KG1 (cell line): ENCODE measurements at places on chromosomes 11 and 22.
A peak's percentile ranks its signal among the peaks of the same experiment; 100 is the strongest.

- DNase-seq, result no peak
Observed at GRCh38 chr11:96284401-96284800, 58.6 kb downstream of the MAML2 start.

- no peak for DNase-seq
Observed at GRCh38 chr22:21650823-21651520, 8.9 kb downstream of the SDF2L1 start.

DNA sequence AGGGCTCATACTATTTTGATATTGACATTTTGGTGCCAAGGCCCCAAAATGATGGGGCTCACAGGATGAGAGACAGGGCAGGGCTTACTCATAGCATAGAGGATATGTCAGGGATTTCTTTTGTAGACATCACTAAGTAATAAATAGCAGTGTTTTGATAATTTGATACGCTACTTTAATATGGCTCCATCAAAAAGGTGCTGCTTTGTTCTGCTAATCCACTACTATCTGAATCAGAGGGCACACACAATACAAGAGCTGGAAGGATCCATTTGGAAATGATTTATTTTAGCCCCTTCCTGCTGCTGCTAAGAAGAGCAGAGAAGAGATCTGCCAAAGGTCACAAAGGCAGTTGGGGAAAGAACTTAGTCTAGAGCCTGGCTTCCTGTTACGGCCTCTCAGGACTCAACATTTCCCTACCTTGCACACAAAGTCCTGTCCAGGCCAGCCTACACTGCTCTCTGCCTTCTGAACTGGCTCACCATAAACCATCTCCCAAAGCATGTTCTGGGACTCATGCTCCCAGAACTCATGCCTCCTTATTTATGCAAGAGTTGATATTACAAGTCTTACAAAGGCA is 261.3 kb upstream of the ARHGAP20 start:
- DNase-seq, result no peak

DNA sequence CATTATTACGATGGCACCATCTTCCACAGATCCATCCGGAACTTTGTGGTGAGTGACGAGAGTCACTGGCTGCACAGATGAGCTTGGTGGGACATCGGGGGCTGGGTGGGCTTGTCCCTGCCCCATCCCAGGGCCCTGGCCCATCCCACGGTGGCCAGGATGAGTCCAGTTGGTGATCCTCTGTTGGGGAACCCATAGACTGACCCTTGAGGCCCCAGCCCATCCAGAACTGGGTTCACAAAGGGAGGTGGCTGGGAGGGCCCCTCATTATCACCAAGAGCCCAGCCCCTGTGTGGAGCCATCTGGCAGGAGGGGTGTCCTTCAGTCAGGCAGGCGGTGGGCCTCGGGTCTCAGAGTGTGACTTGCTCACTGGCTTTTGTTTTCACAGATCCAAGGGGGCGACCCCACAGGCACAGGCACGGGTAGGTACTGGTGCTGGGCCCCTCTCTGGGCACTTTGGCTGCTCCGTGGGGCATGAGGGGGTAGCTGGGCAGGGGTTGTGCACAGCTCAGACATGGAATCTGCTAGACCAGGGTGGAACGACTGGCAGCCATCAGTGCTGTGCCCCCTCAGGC is 22.0 kb downstream of the PPIL2 start:
- no peak for DNase-seq

- no peak for DNase-seq
Observed at GRCh38 chr11:94655956-94656355, 88.8 kb downstream of the PIWIL4 start.

DNA sequence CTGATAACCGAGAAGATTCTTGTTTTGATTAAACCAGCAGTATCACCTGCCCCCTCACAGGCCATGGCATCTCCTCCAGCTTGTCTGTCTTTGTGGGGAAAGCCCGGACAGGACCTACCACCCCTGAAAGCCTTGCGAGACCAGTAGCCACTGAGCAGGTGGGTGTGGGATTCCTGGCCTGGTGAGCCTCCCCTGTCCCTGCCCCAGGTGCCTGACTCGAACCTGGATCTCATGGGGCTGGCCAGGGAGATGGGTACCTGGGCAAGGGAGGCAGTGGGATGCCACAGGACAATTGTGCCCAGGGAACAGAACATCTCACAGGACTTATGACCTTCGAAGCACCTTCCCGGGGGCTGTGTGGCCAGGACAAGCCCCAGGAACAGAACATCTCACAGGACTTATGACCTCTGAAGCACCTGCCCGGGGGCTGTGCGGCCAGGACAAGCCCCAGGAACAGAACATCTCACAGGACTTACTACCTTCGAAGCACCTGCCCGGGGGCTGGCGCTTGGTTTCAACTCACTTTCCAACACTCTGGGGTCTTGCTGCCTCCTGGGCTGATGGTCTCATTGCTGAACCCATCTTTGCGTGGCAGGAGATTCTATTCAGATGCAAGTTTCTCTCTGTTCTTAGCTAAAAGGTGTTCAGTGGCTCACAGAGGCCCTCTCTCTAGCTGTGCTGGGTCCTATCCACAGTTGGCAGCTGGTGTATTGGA is 854.5 kb downstream of the BRD1 start:
- no peak for DNase-seq

GRCh38 chr11:6703247-6704063 is 20.3 kb upstream of the MRPL17 start:
- peak; percentile 41 for DNase-seq

- DNase-seq, result peak; percentile 71
Observed at GRCh38 chr11:65425971-65426838, 3.6 kb downstream of the NEAT1 start.

GRCh38 chr11:78666675-78667160 is 92.1 kb upstream of the NARS2 start:
- no peak for DNase-seq

DNA sequence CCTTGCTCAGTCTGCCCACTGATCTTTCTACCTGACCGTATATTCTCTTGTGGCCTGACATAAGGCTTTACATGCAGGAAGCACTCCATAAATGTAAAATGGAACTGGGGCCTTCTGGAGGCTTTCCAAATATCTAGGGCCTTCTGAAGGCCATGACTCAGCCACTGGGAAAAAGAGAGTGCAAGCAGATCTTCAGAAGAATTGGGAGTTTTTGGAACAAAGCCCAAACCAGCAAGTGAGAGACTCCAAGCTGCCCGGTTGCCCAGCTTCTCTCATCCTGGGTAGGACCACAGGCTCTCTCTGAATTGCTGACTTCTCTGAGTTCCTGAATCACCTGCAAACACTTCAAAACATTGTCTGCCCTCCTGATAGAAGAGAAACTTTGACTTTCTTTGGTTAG is 107.9 kb upstream of the BMAL1 start:
- no peak for DNase-seq

DNA sequence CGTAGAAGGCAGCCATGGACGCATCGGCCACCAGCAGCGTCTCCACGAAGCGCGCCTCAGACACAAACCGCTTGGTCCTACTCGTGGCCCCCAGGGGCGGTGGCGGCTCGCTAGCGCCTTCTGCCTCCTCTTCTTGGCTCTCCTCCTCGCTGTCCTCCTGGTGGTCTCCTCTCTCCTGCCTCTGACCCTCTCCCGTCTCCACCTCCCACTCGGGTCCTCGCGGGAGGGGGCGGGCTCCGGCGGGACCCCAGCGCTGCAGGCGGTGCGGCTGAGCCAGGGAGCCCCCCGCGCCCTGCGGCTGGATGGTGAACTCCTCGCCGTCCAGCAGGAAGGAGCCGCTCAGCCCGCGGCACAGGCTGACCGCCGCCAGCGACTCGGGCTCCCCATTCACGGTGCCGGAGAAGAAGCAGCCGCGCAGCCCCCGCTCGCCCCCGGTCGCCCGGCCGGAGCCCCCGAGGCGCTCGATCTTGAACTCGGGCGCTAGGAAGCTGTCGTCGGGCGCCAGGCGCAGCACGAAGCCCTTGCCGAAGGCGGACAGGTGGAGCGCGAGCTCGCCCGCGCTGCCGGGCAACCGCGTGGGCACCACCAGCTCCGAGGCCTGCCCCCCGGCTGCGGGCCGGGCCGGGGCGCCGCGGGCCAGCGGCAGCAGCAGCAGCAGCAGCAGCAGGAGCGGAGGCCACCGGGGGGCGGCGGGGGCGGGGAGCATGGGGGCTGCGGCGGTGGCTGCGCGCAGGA is 661 bp downstream of the ADAMTS8 start:
- DNase-seq, result no peak

- DNase-seq, result no peak
Observed at GRCh38 chr11:76629116-76629852, 41.3 kb downstream of the LRRC32 start.

DNA sequence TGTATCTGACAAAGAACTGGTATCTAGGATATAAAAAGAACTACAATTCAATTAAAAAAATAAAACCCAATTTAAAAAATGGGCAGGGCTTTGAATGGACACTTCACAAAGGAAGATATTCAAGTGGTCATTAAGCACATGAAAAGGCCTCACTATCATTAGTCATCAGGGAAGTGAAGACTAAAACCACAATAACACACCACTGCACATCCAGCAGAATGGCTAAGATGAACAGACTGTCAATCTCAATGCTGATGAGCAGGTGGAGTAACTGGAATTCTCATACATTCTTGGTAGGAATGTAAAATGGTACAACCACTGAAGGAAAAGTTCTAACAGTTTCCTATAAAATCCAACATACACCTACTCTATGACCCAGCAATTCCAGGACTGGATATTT is 8.9 kb downstream of the HPS4 start:
- DNase-seq, result no peak
